Activated CD8-positive, alpha-beta T cell treated with anti-CD3 and anti-CD28 coated beads, Interleukin-2, amount 10 ng/mL, durations not matched to agents 7 days and 5 days (primary cell): ENCODE measurements at places on chromosomes 12 and 14. TPM values are rescaled to one million over a fixed set of nuclear protein-coding genes. Genes with fewer than 3 reads are reported as not detected.

DNA sequence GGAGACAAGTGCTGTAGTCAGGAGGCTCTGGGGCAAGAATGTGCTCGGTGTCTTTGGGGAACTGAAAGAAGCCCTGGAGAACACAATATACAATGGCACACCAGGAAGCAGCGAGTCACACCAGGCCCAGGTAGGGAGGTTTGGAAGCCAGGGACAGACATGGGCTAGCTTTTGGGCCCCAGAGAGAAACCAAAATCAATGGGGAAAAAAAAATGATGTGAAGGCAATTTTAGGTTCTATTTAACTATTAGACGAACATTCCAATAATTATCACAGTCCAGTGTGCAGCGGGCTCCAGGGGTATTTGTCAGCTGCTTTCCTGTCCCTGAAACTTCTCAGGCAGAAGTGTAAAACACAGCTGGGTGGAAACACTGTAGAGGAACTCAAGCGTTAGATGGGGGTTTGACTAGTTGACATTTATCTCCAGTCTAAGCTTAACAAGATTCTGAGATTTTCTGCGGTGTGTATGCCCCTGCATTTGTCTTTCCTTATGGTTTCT is 21.8 kb upstream of the EGLN3 start:
- peaks cover 3% of the 10 kb centered on the region for H3K4me1 ChIP-seq
- no peak for DNase-seq

DNA sequence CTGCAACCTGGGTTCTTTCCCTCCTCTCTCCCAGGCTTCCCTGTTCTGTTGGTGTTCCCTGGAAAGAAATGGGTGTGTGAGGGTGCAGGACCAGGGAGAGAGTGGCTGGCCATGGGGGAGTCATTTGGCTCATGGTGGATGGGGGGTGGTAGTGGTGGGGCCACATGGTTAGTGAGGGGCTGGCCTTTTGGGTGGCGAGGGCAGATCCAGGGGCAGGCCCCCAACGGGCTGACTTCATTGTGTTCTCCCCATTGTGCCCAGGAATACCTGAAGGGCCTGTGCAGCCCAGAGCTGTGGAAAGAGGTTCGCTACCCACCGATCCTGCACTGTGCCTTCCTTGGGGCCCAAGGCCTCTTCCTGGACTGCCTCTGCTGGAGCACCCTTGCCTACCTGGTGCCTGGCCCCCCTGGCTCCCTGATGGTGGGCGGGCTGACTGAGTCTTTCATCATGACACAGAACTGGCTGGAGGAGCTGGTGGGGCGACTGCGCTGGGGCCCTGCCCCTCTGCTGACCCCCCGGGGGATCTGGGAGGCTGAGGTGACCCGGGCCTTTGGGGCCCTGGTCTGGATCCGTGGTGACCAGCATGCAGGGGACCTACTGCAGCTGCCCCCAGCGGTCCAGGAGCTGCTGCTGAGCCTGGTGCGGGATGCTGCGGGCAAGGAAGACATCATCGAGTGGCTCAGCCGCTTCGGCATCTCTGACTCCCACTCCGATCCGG is 9.0 kb downstream of the NYNRIN start:
- no peaks in the 10 kb centered on the region for H3K4me1 ChIP-seq
- H3K27ac ChIP-seq = no peak overlapping the region
- H3K27me3 ChIP-seq = peaks cover 24% of the 10 kb centered on the region
- H3K4me3 ChIP-seq = no peak overlapping the region

- H3K4me1 ChIP-seq = no peaks in the 10 kb centered on the region
- H3K4me3 ChIP-seq = no peak overlapping the region
- no peaks in the 10 kb centered on the region for H3K36me3 ChIP-seq
Measured at GRCh38 chr12:95982602-95983001, 13.5 kb downstream of the HAL start.

Gene TOMM20L
- not detected for total RNA-seq

GRCh38 chr12:25320123-25321006 is 69.6 kb upstream of the KRAS start:
- no peak for DNase-seq
- no peaks in the 10 kb centered on the region for H3K36me3 ChIP-seq
- no peaks in the 10 kb centered on the region for H3K27me3 ChIP-seq
- peaks cover 44% of the 10 kb centered on the region for H3K4me1 ChIP-seq

DNA sequence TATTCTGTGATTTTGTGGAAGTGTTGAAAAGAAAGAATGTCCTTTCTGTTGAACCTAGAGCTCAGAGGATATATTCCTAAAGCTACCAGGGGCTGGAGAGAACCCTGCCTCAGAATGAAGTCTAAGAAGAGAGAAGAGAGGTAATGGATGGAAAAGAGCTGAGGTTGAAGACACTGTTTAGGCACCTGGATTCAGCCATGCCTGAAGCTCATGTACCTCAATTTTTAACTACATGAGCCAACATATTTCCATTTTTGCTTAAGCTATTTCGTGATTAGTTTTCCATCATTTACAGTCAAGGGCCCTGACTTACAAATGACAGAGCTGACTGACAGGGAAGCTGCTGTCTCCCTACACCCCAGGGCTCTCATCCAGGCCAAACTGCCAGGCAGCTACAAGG is 10.7 kb downstream of the CAMKK2 start:
- no peak overlapping the region for H3K27ac ChIP-seq
- no peaks in the 10 kb centered on the region for H3K27me3 ChIP-seq
- peaks cover 15% of the 10 kb centered on the region for H3K36me3 ChIP-seq
- H3K4me1 ChIP-seq = peaks cover 12% of the 10 kb centered on the region

Gene FSCB
- not detected for total RNA-seq

GRCh38 chr12:57844709-57845477 is 1.6 kb downstream of the CTDSP2 start:
- peaks cover 12% of the 10 kb centered on the region for H3K27me3 ChIP-seq
- H3K36me3 ChIP-seq = peaks cover 12% of the 10 kb centered on the region
- peak; percentile 50 for DNase-seq
- H3K4me3 ChIP-seq = peak overlapping the region; percentile 81
- H3K27ac ChIP-seq = peak overlapping the region; percentile 66

Gene LRRC10
- total RNA-seq = not detected

DNA sequence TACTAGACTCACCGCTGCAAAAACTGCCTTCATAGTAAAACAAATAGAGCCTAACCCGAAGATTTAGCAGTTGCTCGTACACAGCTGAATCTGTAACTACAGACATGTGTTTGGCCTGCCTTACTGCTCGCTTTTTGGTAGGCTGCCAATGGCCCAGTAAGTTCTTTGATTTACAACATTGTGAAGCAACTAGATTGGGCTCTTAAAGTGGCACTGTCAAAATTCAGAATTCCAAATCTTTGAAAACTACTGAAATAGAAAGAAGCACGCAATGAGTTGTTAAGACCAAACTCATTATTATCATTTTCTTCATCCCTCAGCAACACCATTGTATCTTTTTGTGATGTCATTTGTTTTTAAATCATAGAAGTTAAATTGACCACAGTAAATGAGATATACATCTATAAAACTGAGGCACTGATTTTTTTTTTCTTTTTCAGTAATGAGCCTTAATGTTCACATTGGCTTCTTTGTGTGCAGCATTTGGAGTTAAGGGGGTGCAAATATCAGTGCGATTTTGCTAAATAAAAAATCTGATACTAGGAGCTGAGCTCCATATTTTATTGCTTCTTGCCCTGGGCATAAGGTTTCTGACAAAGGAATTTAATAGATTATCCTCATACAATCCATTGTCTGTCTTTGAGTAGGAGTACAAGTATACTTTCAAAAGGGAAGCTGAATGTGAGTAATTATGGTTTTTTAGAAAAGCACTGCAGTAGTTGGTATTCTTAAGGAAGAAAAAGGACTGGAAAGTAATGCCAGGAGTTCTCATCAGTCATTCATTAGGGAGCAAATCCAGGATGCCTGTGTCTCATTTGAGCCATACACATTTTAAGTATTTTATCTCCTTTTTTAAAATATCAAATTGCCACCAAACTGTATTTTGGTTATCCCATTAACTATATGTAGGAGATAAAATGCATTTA is 138.5 kb downstream of the KICS2 start:
- no peak for DNase-seq
- H3K4me1 ChIP-seq = peaks cover 6% of the 10 kb centered on the region
- H3K27ac ChIP-seq = no peak overlapping the region
- H3K4me3 ChIP-seq = no peak overlapping the region

GRCh38 chr14:55915456-55915855 is 202.8 kb upstream of the PELI2 start:
- H3K4me3 ChIP-seq = no peak overlapping the region
- no peak overlapping the region for H3K27ac ChIP-seq
- peaks cover 14% of the 10 kb centered on the region for H3K27me3 ChIP-seq
- no peak for DNase-seq
